ENCODE measurements at places on chromosomes 2 and 18.

- DNase-seq: no peak
These were observed 1.4 kb downstream of the ALMS1 start for GRCh38 chr2:73386894-73387636.

DNA sequence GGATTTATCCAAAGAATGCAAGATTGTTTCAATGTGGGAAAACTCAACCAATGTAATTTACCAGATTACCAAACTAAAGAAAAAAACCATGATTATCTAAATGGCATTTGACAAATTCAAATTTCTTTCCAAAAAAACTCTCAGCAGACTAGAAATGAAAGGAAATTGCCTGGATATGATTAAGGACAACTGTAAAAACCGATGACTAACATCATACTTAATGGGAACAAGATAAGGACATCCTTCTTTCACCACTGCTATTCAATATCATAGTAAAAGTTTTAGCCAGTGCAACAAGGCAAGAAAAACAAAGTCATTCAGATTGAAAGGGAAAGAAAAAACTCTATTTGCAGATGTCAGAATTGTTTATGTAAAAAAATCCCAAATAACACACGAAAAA is 4.4 kb upstream of the CCDC150 start:
- DNase-seq: no peak

GRCh38 chr2:227597998-227598397 is 695 bp upstream of the SCYGR2 start:
- no peak for DNase-seq

DNA sequence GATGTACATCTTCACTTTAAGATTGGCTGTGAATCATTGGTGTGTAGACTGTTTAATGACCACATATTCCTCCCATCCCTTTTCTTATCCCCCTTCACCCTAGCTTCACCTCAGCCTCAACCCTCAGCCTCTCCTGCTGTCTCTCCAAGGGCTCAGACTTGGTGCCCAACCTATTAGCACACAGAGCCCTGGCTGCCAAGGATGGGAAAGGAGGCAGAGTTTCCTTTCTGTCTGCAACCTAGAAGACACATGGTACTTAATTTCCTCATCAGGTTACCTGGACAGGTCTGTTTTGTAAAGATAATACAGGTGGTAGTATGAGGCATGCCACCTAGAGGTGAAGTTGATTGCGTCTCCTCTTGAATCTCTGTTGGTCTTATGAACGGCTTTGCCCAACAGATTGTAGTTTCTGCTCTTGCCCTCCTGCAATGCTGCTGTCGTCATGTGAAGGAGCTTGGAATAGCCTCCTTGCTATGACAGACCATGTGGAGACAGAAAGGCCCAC is 44.5 kb upstream of the RMND5A start:
- DNase-seq: no peak

GRCh38 chr2:85893428-85894258 is 4.9 kb upstream of the ST3GAL5 start:
- DNase-seq: no peak

DNA sequence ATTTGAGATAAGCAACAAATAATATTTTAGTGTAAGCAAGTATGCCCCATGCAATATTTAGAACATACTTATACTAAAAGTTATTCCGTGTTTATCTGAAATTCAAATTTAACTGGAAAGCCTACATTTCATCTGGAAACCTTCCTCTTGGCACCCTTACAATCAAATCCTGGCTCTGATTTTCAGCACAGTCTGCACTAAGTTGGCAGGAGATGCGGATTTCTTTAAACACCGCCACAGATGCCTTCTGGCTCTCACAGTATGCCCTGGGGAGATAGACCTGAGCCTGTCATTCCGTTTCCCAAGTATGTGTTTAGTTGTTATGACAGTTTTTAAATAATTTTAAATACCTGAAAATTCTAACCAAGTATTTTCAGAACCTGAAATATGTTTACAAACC is 7.3 kb upstream of the MLPH start:
- DNase-seq: no peak

GRCh38 chr18:11500153-11501122 is 109.0 kb upstream of the SLC35G4 start:
- no peak for DNase-seq

DNA sequence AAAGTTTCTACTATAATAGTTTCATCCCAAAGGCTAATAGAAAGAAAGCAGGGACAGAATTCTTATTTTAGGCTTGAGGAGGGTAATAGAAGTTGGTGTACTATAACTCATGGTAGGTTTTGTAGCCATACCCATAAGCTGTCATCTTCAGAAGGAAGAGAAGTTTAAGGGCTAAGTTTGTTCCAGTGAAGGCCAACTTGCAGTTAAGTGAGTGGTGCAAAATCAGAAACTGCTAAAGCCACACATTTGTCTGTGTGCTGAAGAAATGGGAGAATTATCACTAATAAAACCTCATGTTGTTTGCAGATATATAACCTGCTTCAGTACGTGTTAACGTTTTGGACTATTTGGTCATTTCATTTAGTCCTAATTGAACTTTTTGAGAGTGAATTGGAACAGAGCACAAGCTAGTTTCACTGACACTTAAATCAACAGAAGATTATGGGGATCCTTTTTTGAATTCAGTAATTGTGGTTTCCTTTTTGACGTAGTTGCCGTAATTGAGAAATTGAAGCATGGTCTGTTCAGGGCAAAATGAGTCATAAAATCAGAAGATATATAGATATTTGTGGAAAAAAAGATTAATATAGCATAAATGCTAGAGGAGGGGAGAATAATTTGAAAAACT is 69.1 kb downstream of the PHLPP1 start:
- DNase-seq: no peak

GRCh38 chr2:38178556-38179419 is 102.8 kb upstream of the CYP1B1 start:
- no peak for DNase-seq

DNA sequence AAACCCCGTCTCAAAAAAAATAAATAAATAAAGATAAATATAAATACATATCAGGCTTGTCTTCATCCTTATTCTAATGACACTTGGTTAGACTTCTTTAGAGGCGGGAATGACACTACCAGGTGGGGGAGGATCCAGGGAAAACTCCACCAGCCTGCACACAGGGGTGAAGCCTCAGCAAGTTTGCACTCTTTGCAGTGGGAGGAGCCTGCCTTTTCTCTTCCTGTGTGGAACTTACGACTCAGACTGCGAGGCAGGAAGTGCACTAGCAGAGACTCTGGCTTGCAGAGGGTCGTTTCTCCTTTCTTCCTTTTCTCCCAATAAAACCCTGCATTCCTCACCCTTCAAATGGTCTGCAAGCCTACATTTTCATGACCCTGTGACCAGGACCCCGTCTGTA is 153.6 kb upstream of the CBLN2 start:
- DNase-seq: no peak

- no peak for DNase-seq
These were observed 465.1 kb downstream of the LPIN1 start for GRCh38 chr2:12211326-12212175.

DNA sequence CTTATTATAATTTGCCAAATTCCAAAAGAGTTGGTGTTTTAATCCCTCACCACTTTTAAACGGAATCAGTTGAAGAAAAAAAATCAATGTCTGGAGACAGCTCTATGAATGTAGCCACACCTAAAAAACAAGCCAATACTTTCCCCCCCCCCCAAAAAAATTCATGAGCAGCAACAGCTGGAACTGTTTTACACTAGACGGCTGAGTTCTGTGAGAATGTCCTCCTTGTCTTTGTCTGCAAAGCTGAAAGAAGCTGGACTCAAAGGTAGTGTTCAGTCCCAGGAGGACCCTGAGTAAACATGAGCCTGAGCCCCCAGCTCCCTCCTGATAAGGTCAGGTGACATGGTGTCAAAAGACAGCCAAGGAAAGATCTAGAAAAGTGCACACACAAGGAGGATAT is 68.2 kb downstream of the ZNF521 start:
- DNase-seq: no peak

GRCh38 chr18:23145621-23146020 is 10.3 kb downstream of the CABLES1 start:
- no peak for DNase-seq

GRCh38 chr2:189959450-189959849 is 103.1 kb downstream of the MSTN start:
- no peak for DNase-seq

- DNase-seq: no peak
These were observed 33.8 kb upstream of the STK17B start for GRCh38 chr2:196205011-196205766.

DNA sequence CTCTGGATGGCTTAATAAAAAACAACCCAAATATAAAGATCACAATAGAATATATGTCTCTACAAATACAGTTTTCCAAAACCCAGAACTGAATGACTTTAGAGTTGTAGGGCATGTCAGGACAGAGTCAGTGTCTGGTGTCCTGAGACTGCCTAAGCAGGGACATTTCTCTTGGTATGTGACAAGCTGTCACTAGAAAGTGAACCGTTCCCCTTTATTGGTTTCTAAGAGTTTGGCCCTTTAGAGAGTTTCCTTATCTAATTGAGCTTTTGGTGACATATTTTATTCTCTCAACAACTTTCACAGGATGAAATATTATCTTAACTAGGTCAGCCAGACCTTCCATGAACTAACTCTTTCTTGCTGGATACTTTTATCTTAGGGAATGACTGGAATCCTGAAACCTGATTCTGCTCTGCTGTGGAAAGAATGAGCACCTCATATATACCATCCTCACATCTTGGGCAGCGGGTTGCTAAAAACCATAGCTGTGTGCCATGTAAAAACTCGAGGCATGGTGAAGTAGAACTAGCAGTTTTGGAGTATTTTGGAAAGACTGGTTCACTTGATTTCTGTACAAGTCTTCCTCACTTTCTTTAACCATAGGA is 54.8 kb downstream of the CAVIN2 start:
- DNase-seq: no peak

- DNase-seq: no peak
These were observed 29.2 kb upstream of the KDM3A start for GRCh38 chr2:86412007-86412406.

DNA sequence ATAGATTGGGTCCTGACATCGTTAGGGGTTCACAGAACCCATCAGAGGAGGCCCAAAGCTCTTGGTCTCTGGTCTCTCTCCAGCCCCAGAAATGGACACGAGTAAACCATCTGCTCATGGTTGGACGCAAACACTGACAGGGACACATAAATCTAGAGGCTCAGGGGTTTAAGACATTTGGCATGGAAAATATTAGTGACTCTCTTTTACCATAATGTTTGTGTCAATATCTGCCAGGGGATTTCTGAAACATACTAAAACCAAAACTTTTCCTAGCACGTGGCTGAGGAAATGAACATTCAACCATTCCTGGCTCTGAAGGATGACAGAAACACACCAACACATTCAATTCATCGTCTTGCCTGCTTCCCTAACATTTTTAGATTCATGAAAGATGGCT is 226.2 kb downstream of the SP3 start:
- no peak for DNase-seq

DNA sequence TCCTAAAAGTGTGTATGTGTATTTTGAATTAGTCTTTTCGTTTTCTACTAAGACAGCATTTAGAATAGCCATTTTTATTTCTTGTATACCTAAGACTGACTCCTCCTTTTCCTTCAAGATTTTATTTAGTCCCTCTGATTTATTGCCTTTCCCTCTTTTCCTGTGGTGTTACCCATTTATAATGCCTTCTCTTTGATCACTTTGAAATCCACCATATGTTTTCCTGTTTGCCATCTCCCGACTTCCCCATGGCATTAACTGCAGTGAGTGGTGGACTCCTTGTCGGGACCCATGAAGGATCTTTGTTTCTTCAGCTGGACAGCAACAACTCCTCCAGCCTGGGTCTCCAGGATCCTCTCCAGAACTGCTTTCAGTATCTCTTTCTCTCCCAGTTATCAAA is 160.7 kb downstream of the CSRNP3 start:
- no peak for DNase-seq

GRCh38 chr2:128439031-128439790 is 120.5 kb upstream of the HS6ST1 start:
- no peak for DNase-seq

- DNase-seq: no peak
These were observed 41.1 kb upstream of the VIT start for GRCh38 chr2:36655453-36655852.

DNA sequence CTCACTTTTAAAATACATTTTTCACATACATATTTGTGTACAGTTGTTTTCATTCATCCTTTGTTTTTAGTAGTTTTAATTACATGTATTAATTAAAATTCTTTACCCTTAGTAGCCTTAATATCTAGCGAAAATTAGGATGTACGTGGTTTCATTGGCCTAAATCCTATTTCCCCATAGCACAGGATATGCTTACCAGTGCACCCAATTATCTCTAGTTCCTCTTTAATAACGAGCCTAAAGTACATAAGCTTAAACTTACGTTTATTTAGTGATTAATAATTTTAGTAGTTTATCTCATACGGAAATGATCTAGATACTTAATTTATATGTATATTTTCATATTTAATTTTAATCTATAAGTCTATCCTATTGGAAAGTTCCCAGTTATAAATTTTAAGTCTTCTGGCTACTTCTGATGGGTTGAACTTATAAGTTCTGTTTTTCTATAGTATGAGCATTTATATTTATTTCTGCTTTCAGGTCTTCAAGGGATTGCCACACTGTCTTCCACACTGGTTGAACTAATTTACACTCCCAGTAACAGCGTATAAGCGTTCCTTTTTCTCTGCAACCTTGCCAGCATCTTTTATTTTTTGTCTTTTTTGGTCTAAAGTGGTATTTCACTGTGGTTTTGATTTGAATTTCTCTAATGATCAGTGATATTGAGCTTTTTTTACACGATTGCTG is 21.4 kb upstream of the RUFY4 start:
- DNase-seq: no peak
